ENCODE measurements at places on chromosomes 12 and 14.

GRCh38 chr12:47767216-47767724 lies 5.8 kb upstream of the SLC48A1 start:
- peak; percentile 8 for DNase-seq

GRCh38 chr14:75783184-75783583 lies 122.1 kb downstream of the TTLL5 start:
- no peak for DNase-seq

GRCh38 chr12:31732926-31733548 lies 4.2 kb upstream of the AMN1 start:
- no peak for DNase-seq

- DNase-seq: no peak
Measured at GRCh38 chr14:53127151-53127550, 26.0 kb downstream of the DDHD1 start.

- no peak for DNase-seq
Measured at GRCh38 chr14:102231476-102232347, 73.3 kb downstream of the MOK start.

GRCh38 chr14:93003945-93004698 lies 81.2 kb downstream of the CHGA start:
- DNase-seq: no peak

All from NCI-H526 treated with DMSO at 0.1 percent for 48 hours (cell line).